ENCODE measurements at places on chromosomes 5 and 9. TPM values are rescaled to one million over a fixed set of nuclear protein-coding genes. Genes with fewer than 3 reads are reported as not detected.
A peak's percentile ranks its signal among the peaks of the same experiment; 100 is the strongest.

Gene SYK
- total RNA-seq: 9.0 TPM

- no peaks in the 10 kb centered on the region for H3K4me1 ChIP-seq
- no peaks in the 10 kb centered on the region for H3K27me3 ChIP-seq
- DNase-seq: no peak
- H3K4me3 ChIP-seq: no peak overlapping the region
- H3K27ac ChIP-seq: no peak overlapping the region
Observed at GRCh38 chr9:17318821-17319320, 184.0 kb downstream of the CNTLN start.

GRCh38 chr9:75090579-75090978 lies 2.3 kb downstream of the OSTF1 start:
- no peak overlapping the region for H3K4me3 ChIP-seq
- H3K27me3 ChIP-seq: no peaks in the 10 kb centered on the region

DNA sequence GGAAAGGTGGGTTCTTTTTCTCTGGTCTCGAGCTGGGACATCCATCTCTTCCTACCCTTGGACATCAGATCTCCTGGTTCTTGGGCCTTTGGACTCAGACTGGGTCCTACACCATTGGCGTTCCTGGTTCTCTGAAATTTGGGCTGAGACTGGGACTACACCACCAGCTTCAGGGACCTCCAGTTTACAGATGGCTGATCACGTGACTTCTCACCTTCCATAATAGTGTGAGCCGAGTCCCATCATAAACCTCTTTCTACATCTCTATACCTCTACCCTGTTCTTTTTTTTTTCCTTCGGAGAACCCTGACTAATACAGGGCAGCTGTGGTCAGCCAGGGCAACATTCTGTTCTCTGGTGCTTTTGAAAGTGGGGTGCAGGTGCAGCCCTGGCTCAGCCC lies 27.2 kb upstream of the RXRA start:
- H3K36me3 ChIP-seq: no peaks in the 10 kb centered on the region
- DNase-seq: no peak
- no peak overlapping the region for H3K27ac ChIP-seq
- H3K4me3 ChIP-seq: no peak overlapping the region
- no peaks in the 10 kb centered on the region for H3K4me1 ChIP-seq

DNA sequence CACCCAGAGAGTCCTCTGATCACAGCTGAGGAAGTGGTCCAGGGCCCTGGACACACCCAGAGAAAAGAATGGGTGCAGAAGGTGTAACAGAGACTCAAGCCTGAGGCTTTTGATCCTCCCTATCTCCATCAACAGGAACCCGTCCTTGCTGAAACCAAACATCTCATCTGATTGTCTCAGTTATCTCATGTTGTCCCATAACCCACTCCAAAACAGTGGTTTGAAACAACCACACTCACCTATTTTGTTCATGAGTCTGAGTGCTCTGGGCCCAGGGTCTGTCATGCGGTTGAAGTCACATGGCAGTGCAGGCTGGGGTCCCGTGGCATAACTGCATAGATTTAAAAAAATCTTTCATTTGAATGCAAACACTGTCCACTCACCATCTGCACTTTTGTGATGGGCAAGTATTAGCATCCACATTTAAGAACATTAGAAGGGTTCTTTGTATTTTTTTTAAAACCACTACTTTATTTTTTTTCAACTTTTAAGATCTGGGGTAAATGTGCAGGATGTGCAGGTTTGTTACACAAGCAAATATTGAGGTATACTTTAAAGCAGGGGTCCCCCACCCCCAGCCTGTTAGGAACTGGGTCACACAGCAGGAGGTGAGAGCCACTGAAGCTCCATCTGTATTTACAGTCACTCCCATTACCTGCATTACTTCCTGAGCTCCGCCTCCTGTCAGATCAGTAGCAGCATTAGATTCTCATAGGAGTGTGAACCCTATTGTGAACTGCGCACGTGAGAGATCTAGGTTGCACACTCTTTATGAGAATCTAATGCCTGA lies 255.8 kb downstream of the ROR2 start:
- H3K27me3 ChIP-seq: no peaks in the 10 kb centered on the region
- no peak for DNase-seq
- H3K4me1 ChIP-seq: no peaks in the 10 kb centered on the region
- no peak overlapping the region for H3K4me3 ChIP-seq
- no peak overlapping the region for H3K27ac ChIP-seq

DNA sequence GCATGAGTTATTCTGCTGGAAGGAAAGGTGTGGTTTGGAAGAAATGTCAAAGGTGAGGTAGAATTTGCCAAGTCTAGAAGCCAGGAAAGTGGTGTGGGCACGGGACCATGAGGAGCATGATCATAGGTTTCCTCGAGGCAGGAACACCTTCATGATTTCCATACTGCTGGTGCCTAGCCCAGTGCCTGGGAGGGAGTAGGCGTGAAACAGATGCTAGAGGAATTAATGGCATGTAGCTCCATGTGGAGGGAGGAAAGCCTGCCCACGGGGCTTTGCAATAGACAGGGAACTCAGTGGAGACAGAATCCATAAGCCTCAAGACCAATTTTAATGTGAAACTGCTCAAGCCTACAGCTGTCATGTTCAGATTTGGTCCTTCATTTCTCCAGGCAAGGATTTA lies 35.1 kb downstream of the TTLL11 start:
- H3K4me3 ChIP-seq: no peak overlapping the region
- DNase-seq: no peak
- H3K27me3 ChIP-seq: no peaks in the 10 kb centered on the region
- no peaks in the 10 kb centered on the region for H3K4me1 ChIP-seq
- H3K36me3 ChIP-seq: no peaks in the 10 kb centered on the region

DNA sequence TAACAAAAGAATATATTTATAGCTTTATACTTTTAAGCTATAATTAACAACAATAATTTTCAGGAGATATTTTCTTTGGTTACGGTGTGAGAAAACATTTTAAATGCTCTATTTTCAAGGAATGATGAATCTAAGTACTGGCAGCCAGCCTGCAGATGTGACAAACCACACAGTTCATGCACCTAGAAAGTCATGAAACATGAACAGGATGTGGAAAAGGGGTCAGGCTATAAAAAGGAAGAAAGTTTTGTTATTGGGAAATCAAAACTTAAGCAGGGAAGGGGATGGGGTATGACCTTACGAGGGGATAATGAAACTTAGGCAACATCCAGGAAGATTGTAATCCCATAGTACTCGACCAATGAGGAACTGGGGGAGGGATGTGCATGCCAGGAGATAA lies 508.7 kb upstream of the GRAMD2B start:
- no peak for DNase-seq
- H3K27ac ChIP-seq: no peak overlapping the region
- H3K27me3 ChIP-seq: no peaks in the 10 kb centered on the region
- H3K4me3 ChIP-seq: no peak overlapping the region
- no peaks in the 10 kb centered on the region for H3K36me3 ChIP-seq

- no peak for DNase-seq
- peak overlapping the region; percentile 52 for H3K27ac ChIP-seq
- peaks cover 54% of the 10 kb centered on the region for H3K4me1 ChIP-seq
Observed at GRCh38 chr9:131677444-131678180, 62.3 kb downstream of the RAPGEF1 start.

GRCh38 chr9:15244001-15244441 lies 63.0 kb downstream of the TTC39B start:
- peaks cover 6% of the 10 kb centered on the region for H3K4me1 ChIP-seq
- no peaks in the 10 kb centered on the region for H3K27me3 ChIP-seq
- no peak overlapping the region for H3K27ac ChIP-seq

- peaks cover 99% of the 10 kb centered on the region for H3K4me1 ChIP-seq
- peak overlapping the region; percentile 33 for H3K4me3 ChIP-seq
- peak; percentile 89 for DNase-seq
- H3K36me3 ChIP-seq: no peaks in the 10 kb centered on the region
Observed at GRCh38 chr9:129557192-129558036, 63.5 kb downstream of the C9orf50 start.

- H3K36me3 ChIP-seq: no peaks in the 10 kb centered on the region
- no peak for DNase-seq
- H3K27me3 ChIP-seq: peaks cover 18% of the 10 kb centered on the region
- H3K4me3 ChIP-seq: no peak overlapping the region
Observed at GRCh38 chr5:6545770-6546690, 86.8 kb downstream of the NSUN2 start.

- no peak for DNase-seq
- no peak overlapping the region for H3K4me3 ChIP-seq
- no peak overlapping the region for H3K27ac ChIP-seq
- H3K27me3 ChIP-seq: peaks cover 28% of the 10 kb centered on the region
Observed at GRCh38 chr9:73237140-73237539, 85.5 kb downstream of the ANXA1 start.

GRCh38 chr5:171750311-171750788 lies 35.3 kb upstream of the SMIM23 start:
- no peaks in the 10 kb centered on the region for H3K27me3 ChIP-seq
- no peak overlapping the region for H3K4me3 ChIP-seq
- no peaks in the 10 kb centered on the region for H3K36me3 ChIP-seq
- peaks cover 5% of the 10 kb centered on the region for H3K4me1 ChIP-seq

DNA sequence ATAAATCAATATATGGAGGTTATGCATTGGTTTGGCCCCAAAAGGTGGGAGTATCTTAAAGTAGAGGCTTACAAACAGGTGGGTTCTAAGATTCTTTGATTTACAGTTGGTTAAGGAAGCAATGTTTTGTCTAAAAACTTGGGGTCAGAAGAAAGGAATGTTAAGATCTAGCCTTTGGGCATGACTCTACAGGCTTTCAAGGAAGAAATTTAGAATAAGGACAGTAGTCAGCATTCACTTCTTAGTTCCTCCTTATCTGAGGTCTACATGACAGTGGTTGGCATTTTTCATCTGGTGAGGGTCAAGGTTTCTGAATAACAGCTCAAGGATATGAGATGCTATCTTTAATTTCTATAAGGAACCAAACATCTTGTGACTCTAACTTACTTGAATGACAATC lies 122.8 kb downstream of the CAMK4 start:
- no peak overlapping the region for H3K27ac ChIP-seq
- no peaks in the 10 kb centered on the region for H3K4me1 ChIP-seq
- H3K4me3 ChIP-seq: no peak overlapping the region
- H3K36me3 ChIP-seq: no peaks in the 10 kb centered on the region
- no peaks in the 10 kb centered on the region for H3K27me3 ChIP-seq
- no peak for DNase-seq

GRCh38 chr9:27212191-27212590 lies 84.8 kb downstream of the EQTN start:
- no peaks in the 10 kb centered on the region for H3K4me1 ChIP-seq
- no peak overlapping the region for H3K27ac ChIP-seq
- H3K36me3 ChIP-seq: no peaks in the 10 kb centered on the region
- no peak overlapping the region for H3K4me3 ChIP-seq
- H3K27me3 ChIP-seq: peaks cover 35% of the 10 kb centered on the region

Gene SGCD
- total RNA-seq: not detected

DNA sequence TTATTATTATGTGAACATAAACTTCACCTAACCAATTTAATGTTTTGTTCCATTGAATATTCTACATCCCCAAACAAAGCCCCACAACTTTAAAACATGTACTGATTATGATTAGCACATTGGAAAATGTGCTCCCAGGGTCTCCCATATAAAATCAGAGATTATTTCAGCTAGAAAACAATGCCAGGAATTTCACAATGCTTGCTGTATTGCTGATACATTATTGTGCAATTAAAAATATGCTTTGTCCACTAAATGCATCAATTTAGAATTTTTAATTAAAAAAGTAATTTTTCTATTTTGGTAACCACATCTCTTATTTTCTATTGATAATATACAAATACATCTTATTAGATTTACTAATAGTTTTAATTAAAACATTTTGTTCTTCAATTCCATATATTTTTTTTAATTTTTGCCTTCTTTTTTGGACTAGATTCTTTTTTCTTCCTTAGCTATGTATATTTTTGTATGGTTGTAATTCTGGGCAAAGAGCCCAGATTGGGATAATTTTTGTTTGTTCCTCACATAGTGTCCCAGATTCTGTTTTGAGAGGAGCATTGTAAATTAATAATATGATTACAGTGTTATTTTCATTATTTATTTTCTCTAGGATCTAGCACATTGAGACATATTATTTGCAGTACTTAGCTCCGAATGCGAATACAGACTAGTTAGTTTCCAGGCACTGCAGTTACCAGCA lies 241.5 kb upstream of the CDH18 start:
- no peaks in the 10 kb centered on the region for H3K4me1 ChIP-seq
- H3K36me3 ChIP-seq: no peaks in the 10 kb centered on the region
- no peak overlapping the region for H3K27ac ChIP-seq
- H3K27me3 ChIP-seq: no peaks in the 10 kb centered on the region
- H3K4me3 ChIP-seq: no peak overlapping the region
- no peak for DNase-seq

- H3K27ac ChIP-seq: no peak overlapping the region
- no peak overlapping the region for H3K4me3 ChIP-seq
- no peaks in the 10 kb centered on the region for H3K27me3 ChIP-seq
- H3K4me1 ChIP-seq: no peaks in the 10 kb centered on the region
Observed at GRCh38 chr5:143806579-143806978, 5.4 kb upstream of the HMHB1 start.

DNA sequence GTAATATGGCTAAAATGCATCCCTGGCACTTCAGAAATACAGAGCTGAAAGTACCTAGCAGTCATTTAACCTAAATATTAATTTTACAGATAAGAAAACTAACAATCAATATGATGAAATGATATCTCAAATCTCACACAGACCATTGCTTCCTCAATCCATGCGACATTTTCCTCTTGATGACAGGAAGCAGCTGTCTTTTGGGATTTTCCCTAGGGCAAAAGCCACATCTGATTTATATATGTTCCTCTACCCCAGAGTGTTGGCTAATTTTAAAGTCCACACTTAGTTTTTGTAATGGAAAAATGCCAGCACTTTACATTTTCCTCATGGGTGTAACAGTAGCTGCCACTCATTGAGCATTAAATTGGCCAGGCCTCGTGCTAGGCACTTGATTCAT lies 47.7 kb upstream of the ITGA1 start:
- no peaks in the 10 kb centered on the region for H3K27me3 ChIP-seq
- H3K4me3 ChIP-seq: no peak overlapping the region
- H3K36me3 ChIP-seq: no peaks in the 10 kb centered on the region

GRCh38 chr5:62077823-62078550 lies 228.0 kb upstream of the KIF2A start:
- DNase-seq: no peak
- peaks cover 21% of the 10 kb centered on the region for H3K4me1 ChIP-seq
- no peak overlapping the region for H3K27ac ChIP-seq
- peaks cover 44% of the 10 kb centered on the region for H3K27me3 ChIP-seq
- H3K36me3 ChIP-seq: no peaks in the 10 kb centered on the region

Gene LIFR
- total RNA-seq: 10.6 TPM

DNA sequence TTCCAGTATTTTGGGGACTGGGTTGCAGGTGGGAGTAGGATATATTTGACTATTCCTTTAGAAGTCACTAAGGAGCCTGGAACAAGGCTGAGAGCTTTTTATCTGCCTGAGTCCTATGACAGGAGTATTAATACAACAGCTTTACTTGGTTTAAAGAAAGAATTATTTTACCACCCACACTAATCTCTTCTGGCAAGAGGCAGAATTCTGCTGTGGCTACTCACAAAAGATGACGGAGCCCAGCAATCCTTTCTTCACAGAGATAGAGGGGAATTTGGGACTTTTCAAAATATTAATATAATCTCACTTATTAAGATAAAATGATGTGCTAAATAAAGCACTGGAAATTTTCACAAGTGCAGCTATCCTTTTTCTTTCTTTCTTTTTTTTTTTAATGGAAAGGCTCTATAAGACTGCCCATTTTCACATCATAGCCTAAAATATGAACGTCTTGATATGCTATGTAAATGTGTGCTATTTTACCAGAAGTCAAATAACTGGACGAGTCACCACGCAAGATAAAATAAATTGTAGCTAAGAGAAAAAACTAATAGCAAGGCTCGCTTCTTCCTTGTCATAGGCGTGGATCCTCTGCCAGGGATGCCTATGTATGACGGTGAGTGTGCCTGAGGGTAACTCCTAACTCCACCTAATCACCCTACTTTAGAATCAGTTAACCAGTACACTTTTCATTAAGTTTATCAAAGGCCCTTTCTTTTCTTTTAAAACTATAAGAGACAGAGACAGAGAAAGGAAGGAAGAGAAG lies 76.3 kb downstream of the ZNF608 start:
- H3K27ac ChIP-seq: no peak overlapping the region
- H3K4me3 ChIP-seq: no peak overlapping the region
- no peaks in the 10 kb centered on the region for H3K36me3 ChIP-seq
- H3K4me1 ChIP-seq: peaks cover 7% of the 10 kb centered on the region
- H3K27me3 ChIP-seq: no peaks in the 10 kb centered on the region
